Suppressor macrophage treated with lipopolysaccharide for 4 hours (primary cell): ENCODE measurements at places on chromosomes 2 and 18.
A peak's percentile ranks its signal among the peaks of the same experiment; 100 is the strongest.

GRCh38 chr18:63559567-63560491 is 17.7 kb downstream of the SERPINB12 start:
- DNase-seq = no peak

DNA sequence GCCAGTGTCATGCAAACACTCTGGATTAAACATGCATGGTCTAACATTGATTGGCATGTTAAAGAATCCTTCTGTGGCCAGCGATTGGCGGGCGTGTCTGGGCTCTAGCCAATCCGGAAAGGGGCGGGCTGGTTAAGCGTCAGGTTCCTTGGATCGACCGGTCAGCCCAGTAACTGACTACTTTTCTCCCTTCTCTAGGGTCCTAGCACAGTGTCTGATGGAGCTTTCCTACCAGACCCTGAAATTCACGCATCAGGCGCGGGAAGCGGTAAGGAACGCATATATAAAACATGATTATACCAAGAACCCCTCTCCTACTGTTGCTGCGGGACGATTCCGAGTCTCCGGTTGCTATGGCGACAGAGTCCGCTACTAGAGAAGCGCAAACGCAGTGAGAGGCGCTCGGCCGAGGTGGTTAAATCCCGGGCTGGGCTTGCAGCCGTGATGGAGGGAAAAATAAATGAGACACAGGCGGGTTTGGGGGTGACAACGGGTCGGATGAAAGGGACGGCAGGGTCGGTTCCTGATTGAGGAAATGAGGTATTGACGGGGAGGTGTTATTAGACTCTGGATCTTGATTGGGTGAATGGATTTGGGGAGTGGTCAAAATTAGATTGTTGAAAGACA is 29.4 kb downstream of the KATNAL2 start:
- peak; percentile 74 for DNase-seq

- DNase-seq = no peak
These were observed 31.4 kb downstream of the DIS3L2 start for GRCh38 chr2:231992888-231993287.

DNA sequence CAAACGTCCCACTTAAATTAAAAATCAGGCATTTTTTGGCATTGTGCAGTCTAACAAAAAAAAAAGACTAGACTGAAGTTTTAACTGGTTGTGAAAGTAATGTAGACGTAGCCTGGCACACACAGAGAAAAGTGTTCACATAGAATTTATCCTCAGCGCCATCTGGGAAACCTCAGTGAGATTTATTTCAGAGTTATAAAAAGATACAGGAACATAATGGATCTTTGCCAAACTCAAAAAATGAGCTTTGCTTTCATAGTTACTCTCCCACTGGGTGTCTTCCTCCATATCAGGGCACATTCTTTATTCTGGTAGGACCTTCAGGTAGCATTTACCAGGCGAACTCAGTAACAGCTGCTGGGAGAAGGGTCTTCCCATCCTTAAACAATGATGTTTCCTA is 532.4 kb upstream of the SALL3 start:
- DNase-seq = no peak

- no peak for DNase-seq
These were observed 835.9 kb upstream of the CHAC2 start for GRCh38 chr2:52931660-52932059.

DNA sequence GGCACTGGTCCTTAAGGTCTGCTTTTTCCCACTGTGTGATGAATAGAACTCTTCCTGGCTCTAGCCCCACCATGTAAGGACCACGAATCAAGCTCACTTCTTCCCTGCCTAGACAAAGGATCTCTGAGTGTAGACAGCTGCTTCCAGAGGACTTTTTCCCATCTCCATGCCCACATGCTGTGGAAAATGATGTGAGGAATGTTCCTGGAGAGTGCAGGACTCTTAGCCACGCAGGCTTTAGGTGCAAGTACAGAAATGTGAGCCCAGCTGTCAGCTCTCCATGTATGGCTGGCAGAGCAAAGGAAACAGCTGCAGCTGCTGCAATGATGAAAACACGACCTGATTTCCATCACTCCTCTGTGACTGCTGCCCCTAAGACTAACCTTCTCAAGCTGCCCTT is 35.5 kb downstream of the NXPH2 start:
- DNase-seq = no peak

GRCh38 chr2:210363876-210364275 is 48.9 kb upstream of the MYL1 start:
- no peak for DNase-seq

GRCh38 chr2:156306821-156307220 is 25.7 kb downstream of the NR4A2 start:
- DNase-seq = no peak

GRCh38 chr18:286515-287310 is 18.9 kb upstream of the THOC1 start:
- DNase-seq = peak; percentile 49

DNA sequence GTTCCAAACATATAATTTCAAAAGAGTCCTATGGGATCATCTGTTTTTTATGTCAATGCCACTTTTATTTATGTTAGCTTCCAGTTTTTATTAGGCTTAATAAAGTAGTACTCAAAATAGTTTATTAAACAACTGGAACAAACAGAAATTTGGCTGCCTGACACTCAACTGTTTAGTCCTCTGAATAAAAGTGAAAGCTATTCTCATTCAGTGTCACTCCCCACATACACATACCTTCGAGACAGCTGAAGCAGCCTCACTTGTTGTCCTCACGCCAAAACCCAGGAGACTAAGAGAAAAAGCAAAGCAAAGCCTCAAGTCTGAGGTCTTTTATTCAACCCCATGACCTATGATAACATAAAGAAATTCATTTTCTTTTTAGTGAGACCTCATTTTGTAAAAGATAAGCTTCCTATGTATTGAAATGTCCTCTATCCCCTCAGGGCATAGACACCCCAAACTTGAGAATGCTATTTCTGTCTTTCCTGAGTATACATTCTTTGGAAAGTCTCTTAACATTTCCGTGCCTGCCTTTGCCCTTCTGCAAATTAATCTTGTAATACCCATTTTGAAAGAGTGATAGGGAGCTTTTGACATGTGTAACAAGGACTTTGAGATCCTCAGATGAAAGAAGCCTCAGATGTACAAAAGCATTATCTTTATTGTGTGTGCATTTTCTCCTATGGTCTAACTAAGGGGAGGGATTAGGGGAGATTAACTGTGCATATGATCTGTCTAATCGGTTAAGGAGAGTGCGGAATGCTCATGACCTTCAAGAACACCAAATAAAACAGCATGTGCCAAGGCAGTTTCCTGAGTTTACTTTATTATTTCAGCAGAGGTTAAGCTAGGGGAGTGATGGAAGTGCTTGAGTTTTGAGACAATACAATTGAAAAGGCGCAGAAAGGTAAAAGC is 1523.7 kb upstream of the PIK3C3 start:
- no peak for DNase-seq

DNA sequence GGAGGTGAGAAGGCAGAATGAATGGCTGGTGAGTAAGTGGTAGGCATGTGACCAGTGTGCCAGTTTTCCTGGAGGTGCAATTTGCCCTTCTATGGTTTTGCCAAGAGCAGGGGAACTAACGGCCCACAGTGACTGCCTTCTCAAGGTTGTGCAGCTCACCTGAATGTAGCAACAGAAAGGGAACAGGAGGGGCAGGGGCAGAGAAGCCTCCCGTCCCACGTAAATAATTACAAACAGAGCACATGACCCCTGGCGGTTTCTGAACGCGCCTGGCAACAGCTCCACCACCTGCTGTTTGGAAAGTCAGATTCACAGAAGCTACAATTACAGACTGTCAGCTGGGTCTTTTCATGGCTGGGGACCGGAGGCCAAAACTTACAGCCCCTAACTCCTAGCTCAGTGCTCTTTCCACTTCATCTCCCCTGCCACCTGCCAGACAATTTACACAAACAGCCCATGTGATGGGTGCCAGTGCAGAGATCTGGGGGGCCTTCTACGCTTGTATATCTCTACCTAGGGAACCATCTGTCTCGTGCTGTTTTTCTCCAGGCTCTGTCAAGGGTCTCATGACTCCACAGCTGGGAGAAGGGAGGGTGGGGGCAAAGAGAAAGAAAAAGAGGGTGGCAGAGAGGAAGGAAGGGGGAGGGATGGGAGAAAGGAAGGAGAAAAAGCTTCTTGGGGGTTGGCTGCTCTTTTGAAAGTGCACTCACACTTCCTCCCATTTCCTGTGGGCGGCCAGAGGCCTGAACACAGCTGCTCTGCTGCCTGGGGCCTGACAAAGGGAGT is 69.6 kb downstream of the POLR1A start:
- peak; percentile 88 for DNase-seq

DNA sequence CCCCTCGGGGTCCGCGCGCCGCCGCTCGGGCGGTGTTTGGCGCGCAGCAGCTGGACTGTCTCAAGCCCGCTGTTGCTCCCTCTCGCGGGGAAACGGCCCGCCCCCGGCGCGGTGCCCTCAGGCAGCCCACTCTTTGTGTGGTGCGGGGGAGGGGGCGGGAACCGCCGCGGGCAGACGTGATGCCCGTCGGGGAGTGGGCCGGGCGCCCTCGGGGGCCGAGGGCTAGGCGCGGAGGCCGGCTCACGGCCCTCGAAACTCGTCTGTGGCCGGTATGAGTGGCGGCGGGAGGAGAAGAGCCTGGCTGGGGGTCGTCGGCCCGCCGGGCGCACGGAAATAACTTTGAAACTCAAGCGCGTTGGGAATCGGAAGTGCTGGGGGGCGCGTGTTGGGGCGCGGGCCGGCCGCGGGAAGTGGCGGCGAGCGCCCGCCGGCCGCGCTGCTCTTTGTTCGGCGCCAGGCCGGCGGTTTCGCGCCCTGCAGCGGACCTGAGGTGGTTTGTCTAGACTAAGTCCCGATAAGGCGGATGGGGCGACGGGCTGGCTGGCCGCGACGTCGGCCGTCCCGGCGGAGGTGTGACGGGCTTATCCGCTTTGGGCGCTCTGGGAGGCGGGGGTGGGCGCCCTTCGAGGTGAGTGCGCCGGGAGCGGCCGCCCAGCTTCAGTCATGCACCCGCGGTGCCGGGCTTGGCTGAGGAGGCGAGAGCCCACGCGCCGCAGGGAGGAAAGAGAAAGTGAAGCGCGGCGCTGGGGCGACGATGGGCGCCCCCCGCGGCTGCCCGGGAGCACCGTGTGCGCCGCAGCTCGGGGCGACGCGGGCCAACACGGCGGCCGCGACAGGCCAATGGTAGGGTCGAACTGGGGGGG is 679 bp downstream of the PTMA start:
- DNase-seq = peak; percentile 84

- no peak for DNase-seq
These were observed 31.4 kb downstream of the QPCT start for GRCh38 chr2:37375741-37376288.

DNA sequence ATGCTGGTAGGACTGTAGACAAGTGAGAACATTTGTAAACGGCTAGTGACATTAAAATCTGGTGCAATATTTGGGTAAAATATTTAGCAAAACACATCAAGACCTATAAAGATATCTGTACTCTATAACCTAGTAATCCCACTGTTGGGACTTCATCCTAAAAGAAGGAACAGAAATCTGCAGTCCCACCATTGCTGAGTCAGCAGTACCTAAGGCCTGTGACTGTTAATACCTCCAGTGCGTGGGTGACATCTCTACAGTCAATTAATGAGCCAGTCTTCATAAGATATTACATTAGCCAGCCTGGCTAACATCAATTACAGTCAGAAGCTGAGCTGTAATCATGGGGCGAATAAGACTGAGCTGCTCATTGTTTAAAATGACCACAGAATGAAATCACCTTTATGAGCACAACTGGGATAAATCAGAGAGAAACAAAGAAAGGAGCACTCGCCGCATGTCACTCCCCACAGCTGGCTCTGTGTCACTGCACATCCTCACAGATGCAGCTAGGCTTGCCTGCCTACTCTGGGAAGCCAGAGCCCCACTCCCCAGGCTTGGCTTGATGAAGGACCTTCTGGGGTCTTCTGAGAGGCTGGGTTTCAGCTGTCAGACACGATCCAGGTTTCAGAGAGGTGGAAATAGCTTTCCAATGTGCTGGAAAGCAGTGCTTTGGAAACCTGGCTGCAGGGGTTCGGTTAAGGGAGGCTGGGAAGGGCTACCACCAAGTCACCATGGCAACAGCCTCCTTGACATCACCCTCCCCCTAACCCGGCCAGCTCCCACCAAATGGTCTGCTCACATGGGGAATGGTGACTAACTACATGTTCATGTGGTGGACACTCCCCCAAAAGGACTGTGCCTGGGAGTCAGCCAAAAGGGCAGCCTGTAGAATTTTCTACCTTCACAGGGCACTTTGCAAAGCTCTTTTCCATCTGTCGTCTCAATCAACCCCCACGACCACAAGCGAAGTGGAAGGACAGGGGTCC is 145.0 kb downstream of the ZBTB7C start:
- peak; percentile 25 for DNase-seq

DNA sequence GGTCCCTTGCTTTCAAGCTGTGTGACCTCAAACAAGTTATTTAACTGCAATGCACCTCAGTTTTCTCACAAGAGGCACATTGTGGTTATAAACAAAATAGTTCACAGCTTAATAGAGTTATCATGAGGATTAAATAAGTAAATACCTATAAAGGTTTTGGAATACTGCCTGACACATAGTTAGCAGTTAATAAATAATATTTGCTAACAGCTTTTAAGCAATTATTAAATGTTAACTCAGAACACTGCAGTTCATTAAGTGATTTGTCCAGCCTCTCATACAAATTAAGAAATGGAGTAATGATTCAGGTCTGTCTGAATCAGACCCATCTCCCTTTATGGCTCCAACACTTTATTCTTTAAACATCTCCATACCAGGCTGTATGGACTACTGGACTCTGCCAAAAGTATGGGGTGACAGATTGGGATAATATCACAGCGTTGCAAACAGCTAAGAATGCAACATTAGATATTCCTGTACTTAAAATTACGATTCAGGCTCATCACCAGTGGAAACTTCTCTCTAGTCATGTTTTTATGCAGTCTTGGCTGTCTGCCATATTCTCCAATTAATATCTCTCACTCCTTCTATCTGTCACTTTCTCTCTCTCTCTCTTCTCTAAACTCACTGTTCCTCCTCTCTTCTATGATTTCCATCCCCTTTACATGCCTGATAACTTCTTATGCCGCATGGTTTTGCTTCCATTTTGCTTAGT is 370.6 kb upstream of the UBE2E3 start:
- DNase-seq = no peak

- DNase-seq = no peak
These were observed 1071.7 kb downstream of the RPIA start for GRCh38 chr2:89763254-89763580.

- DNase-seq = no peak
These were observed 155.5 kb upstream of the ID2 start for GRCh38 chr2:8526403-8526696.

GRCh38 chr2:205972113-205972512 is 113.9 kb downstream of the INO80D start:
- DNase-seq = no peak

GRCh38 chr18:10018289-10018688 is 104.5 kb downstream of the VAPA start:
- no peak for DNase-seq

DNA sequence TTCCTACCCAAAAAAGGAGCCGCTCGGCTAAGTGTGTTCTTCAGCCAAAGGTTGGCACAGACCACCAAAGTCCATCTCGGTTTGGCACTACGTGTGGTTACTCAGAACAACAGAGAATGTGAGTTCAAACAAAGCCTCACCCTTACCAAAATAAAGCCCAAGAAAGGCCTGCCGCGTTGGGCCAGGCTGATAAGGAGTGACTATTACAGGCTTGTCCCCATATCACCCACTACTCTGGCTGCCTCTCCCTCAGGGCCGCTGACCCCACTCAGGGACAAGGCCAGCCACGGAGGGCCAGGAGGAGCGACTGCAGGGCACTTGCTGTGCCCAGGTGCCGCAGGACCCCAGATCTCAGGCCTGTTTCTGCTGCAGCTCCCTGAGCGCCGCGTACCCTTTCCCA is 13.8 kb downstream of the HS1BP3 start:
- no peak for DNase-seq
